Diencephalon (tissue), 1 donor: ENCODE measurements at places on chromosomes 4 and X. TPM values are rescaled to one million over a fixed set of nuclear protein-coding genes. Genes with fewer than 3 reads are reported as not detected.

MAP3K15 gene
- 0.46 TPM for total RNA-seq

KLHL34 gene
- 0.23 TPM for total RNA-seq

NLGN4X gene
- total RNA-seq = 71.3 TPM

SORCS2 gene
- 20.3 TPM for total RNA-seq

TRAM1L1 gene
- total RNA-seq = 24.5 TPM

AKAP4 gene
- total RNA-seq = not detected

CENPVL1 gene
- 6.7 TPM for total RNA-seq

TMSB15B gene
- 22.4 TPM for total RNA-seq
